AG09309 (cell line): ENCODE measurements at places on chromosomes 1 and 21.

- no peak for DNase-seq
These were observed at the start of gene EFNA3 for GRCh38 chr1:155078469-155079209. TSS of gene EFNA3 (plus strand) at chr1:155078837. CDS start at chr1:155078942, 105 bp downstream.

DNA sequence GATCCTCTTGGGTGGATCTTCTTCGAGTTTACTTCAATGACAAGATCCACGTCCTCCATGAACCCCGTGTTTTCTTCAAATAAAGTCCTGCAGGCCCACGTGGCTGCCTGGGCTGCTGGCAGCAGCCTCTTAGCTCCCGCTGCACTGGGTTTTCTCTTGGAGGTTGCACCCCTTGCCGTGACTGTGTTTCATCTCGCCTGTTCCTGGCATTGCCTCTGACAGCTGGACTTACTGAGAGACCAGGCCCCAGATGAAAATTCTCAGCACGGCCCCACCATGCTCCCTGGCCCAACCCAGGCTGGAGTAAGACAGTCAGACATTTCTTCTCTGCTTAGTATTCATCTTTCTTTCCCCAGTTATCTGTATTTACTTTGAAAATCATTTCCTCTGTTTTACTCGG, 274.8 kb upstream of the RUNX1 start:
- DNase-seq, result no peak

GRCh38 chr1:191912517-191912916, 245.7 kb upstream of the RGS18 start:
- DNase-seq, result no peak

DNA sequence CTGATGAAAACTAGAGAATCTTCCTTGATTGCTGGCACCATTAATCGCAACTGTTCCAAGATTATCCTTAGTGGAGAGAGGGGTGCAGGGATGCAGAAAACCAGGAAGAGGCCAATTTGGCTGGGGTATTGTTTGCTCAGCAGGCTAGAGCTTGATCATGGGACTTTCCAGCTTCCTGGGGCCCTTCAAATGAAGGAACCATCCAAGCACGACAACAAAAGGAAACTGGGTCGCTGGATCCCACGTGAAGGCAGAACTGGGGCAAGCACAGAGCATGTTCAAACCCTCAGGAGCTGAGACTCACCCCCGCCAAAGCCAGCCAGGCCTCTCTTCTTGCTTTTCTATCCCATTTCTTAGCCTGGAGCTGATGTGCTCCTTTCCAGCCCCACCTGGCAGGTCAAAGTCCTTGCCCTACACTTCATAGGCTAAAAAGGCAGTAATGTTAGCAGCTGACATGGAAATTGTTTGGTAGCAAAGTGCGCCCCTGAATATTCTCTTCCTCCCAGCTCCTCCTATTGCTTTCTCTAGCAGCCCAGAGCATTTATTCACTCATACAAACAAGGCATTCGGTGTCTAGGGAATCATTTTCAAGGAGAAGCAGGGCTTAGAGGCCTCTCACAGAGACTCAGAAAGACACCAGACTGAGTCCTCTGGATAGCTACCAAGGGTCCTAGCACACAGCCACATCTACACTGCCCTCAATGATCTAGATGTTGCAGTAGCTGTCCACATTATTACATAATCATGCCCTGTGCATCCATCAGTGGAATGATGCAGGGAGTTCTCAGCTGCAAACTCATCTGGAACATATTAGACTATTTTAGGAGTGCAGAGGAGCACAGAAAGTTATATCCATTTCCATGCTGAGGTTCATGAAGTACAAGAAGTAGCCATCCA, 11.5 kb downstream of the KCNA2 start:
- DNase-seq, result no peak

DNA sequence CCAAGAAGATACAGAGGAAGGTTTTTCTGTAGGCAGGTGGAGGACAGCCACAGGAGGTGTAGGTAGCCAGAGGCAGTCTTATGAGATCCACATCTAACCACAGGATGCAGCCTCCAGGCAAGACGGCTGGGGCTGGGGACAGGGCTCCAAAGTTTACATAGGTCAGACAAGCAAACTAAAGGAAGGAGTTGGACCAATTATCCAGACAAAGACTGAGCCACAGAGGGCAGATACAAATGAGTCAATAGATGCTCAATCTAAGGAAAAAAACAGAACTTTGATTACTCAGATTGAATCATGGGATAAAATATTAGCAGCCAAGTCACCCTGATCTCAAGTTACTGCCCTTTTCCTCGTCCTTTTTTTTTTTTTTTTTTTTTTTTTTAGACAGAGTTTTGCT, 91.6 kb downstream of the RGS7 start:
- no peak for DNase-seq

DNA sequence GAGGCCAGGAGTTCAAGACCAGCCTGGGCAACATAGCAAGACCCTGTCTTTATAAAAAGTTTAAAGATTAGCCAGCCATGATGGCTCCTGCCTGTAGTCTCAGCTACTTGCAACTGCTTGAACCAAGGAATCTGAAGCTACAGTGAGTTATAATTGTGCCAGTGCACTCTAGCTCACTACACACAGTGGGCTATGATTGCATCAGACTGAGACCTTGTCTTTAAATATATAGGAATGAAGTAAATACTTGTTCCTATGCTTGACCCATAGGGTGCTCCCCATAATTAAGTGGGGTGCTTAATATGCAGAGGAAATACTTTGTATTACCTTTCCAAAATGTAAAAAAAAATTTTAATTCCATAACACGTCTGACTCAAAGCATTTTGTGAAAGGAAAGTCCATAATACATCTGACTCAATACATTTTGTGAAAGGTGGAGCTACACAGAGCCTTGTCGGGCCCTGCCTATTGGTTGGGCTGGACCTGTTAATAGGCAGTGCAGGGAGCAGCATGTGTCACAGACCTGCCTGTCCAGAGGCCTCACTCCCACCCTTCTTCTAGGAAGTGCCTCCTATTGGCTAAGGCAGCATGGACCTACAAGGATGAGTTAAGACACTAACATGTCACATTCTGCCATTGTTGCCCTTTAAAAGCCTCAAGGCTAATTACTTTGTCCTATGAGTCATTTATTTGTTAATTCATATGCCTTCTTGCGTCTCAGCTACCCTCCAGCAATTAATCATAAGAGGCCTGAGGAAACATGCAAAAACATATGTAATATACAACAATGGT, 33.6 kb downstream of the CD58 start:
- DNase-seq, result no peak

DNA sequence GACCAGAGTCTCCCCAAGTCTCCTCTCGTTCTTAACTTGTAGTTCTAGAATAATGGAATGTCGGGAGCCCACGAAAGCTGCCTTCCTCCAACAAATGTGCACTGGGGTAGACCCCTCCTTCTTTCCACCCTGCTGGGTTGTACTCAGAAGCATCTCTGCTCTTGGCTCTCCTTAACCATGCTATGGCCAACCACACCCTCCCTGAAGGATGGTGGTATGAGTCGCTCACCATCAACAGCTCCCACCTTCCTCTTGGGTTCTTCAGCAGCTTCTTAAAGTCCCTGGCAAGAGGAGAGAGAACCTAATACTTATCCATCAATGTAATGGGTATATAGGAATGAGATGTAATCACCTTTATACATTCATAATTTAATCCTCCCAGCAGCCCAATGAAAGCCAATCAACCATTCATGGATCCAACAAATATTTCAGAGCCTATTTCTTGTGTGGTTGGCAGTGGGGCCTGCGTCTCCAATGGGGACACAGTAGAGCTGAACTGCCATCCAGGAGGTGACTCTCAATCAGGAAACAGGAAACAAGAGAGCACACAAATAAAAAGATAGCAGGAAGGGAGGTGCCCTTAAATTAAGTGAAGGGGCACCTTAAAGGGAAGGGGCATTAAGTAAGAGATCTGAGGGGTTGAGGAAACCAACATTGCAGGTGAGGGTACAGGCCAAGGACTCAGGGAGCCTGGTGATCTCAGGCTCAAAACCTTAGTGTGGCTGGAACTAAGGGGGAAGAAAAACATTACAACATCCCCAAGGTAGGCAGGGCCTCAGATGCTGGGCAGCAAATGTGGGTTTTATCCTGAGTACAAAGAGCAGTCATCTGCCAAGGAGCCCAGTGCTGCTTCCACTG, 64.4 kb upstream of the ETS2 start:
- DNase-seq, result no peak

GRCh38 chr1:107946794-107947193, 18.2 kb downstream of the VAV3 start:
- DNase-seq, result no peak

- no peak for DNase-seq
These were observed 38.6 kb upstream of the EPS8L3 start for GRCh38 chr1:109802136-109802900.

DNA sequence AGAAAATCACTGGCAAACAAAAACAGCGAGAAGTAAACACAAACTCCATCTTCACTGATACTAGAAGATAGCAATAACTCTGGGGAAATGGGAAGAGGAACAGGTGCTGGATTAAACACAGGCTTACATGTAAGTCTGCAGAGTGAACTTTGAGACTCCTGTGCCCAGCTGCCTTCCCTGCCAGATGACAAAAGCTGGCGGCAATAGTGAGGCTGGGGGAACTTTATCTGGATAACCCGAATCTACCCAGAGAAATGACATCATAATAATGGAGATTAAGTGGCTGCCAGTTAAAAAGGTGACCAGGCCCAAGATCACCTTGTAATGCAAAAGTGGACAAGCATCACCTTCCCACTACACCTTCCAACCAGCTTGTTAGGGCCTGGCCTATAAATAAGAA, 184.5 kb downstream of the CHRM3 start:
- no peak for DNase-seq

DNA sequence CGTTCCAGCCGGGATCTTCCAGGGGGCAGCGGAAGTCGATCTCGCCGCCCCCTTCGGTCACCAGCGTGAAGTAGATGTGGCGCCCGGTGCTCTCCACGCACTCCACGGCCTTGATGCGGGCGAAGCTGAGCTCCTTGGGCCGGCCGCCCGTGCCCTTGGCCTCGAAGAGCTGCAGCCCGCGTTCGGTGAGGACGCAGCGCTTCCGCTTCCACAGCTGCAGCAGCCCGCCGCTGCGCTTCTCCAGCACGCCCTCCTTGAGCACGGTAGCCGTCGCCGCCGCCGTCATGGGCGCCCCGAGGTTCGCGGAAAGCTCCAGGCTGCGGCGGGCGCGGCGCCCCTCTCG, 516 bp downstream of the PHLDA3 start:
- DNase-seq, result no peak

GRCh38 chr1:234608025-234608910, 1.7 kb downstream of the IRF2BP2 start:
- DNase-seq, result no peak

GRCh38 chr1:37089750-37090149, 55.4 kb upstream of the GRIK3 start:
- DNase-seq, result no peak

- peak; percentile 86 for DNase-seq
These were observed 2.0 kb downstream of the ADAMTS1 start for GRCh38 chr21:26842974-26843932.

DNA sequence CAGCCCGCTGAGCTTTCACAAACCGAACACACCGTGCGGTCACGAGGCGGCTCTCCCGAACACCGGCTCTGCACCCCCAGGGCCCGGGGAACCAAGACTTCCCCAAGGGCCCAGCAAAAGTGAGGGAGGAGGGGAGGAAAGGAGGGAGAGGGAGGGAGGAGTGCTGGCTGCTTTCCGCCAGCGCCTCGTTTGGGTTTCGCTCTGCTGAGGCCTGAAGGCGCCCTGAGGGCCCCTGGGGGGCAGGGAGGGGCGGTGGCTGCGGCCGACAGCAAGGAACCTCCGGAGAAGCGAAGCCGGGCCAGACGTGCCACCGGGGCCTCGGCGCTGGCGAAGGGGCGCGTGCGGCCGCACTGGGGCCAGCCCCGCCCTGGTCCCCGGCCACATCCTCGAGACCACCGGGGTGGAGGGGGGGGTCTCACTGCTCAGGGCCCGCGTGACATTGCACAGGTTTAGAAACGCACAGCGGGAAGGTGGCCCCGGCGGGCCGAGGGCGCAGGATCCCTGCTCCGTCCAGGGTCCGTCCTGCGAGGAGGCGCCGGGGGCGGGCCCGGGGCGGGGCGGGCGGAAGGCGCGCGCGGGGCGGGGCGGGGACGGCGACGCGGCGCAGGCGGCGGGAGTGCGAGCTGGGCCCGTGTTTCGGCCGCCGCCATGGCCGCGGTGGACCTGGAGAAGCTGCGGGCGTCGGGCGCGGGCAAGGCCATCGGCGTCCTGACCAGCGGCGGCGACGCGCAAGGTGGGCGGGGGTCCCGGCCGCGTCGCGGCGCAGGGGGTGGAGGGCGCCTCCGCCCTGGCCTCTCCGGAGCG, at the start of gene PFKL:
TSS of gene PFKL (plus strand) at position 596 of the 804 bp plus-strand sequence. CDS start at position 649, 53 bp downstream.
- no peak for DNase-seq

GRCh38 chr1:8293118-8293517, 24.8 kb upstream of the SLC45A1 start:
- no peak for DNase-seq

DNA sequence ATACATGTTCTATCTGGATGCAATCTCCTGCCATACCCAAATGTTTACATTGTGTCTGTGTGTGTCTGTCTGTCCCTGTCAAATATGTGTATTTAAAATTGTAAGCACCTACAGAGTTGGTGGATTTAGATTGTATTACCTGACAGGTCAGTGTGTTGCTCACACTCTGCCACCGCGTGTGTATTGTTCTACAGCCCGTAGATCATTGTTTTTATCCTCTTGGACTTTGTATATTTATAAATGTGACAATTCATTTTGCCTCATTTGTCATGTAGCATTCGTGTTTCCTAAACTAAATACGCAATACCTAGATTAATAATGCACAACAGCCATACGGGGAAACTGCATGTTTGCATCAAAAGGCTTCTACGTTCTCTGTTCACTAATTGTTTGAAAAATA, 634 bp downstream of the ALG14 start:
- DNase-seq, result no peak

- DNase-seq, result no peak
These were observed 41.1 kb downstream of the SLC35F3 start for GRCh38 chr1:233945573-233945972.

GRCh38 chr1:236576004-236576403, 28.3 kb downstream of the HEATR1 start:
- peak; percentile 11 for DNase-seq

GRCh38 chr1:19620786-19621185, 23.3 kb upstream of the NBL1 start:
- peak; percentile 60 for DNase-seq

- no peak for DNase-seq
These were observed 45.9 kb upstream of the EPS15 start for GRCh38 chr1:51565009-51565408.

DNA sequence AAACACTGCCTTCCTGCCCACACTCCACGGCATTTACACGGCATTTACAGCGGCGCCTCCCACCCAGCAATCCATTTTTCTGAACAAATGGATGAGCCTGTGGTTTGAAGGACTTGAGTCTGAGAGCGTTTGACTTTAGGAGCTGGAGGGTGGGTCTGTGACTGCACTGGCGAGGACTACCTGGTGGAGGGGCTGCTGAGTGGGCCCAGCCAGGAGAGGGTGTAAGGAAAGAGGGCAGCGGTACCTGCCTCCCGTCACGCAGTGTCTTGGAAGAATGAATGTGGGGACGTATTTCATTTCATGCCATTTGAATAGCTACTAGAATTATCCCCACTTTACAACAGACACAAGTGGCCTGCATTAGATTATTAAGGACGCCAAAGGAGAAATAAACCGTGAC, 62.9 kb downstream of the B3GALT5 start:
- no peak for DNase-seq

GRCh38 chr1:100834777-100835660, 59.6 kb downstream of the EXTL2 start:
- no peak for DNase-seq

- peak; percentile 34 for DNase-seq
These were observed 94.7 kb downstream of the ATP1B1 start for GRCh38 chr1:169201084-169201619.
